ENCODE measurements at places on chromosomes 5 and 9.

- no peak for DNase-seq
These were observed 15.8 kb downstream of the ERGIC1 start for GRCh38 chr5:172849606-172850453.

GRCh38 chr9:117305454-117305853 lies 109.4 kb downstream of the ASTN2 start:
- no peak for DNase-seq

- no peak for DNase-seq
These were observed 21.1 kb upstream of the IL9 start for GRCh38 chr5:135916638-135917263.

DNA sequence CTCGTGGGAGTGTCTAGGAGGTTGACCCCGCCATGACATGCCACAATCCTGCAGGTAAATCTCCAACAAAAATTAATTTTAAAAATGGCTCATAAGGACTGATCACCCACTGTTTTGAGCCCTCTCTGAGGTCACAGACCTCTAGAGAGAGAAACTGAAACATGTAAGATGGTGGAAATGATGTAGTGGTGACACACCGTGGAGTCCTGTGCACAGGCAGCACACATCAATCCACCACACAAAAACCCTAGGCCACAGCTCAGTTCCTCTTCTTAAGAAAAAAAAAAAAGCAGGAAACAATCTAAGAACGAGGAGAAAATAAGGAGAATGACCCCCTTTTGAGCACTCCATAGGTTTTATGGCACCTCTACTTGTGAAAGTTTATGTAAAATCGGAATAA lies 93.8 kb upstream of the FAM120A start:
- no peak for DNase-seq

DNA sequence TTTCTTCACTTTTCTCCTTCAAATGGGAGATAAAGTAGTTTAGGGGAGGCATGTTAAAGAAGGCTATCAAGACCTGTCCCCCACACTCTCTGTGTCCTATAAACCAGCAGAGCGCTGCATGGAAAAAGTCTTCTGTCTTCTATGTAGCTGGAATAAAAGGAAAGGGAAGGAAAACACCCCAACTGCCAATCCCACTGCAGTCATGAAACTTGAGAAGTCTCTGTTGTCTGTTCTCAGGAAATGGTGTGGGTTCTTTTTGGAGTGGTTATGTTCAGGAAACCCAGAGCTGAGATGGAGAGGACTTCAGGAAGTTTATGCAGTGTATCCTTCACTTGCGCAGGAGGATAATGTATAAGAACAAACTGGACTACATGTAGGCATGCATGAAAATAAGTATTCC lies 274.3 kb downstream of the GAS1 start:
- DNase-seq: no peak

DNA sequence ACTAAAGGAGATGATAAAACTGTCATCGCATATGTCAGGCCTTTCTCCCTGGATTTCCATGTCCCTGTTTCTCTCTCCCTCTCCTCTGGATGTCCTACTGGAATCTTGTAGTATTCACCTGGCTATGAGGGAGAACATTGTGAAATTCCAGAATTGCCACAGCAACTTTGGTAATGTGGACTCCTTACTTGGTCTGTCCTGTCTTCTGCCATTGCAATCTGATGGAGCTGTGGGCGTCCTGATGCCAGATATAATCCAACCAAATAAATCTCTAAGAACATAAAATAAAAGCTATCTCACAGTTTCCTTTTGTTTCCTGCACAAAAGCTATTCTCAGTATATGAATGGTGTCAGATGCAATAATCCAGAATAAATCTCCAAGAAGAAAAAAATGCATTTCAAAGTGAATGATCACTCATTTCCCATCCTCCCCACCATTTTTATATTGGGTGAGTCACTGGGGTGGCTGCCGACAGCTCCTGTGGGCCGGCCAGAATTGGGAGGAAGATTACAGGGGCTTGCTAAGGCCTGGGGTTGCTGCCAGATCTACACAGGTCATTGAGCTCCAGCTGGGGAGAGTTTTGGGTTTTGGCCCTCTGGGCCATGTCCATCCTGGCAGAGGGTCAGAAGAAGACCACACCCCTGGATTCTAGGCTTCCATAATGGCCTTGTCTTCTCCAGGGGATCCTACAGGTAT lies 160.7 kb upstream of the PITX1 start:
- no peak for DNase-seq

GRCh38 chr9:117247266-117247665 lies 167.6 kb downstream of the ASTN2 start:
- no peak for DNase-seq

GRCh38 chr9:93464395-93464794 lies 11.0 kb upstream of the FAM120AOS start:
- no peak for DNase-seq

DNA sequence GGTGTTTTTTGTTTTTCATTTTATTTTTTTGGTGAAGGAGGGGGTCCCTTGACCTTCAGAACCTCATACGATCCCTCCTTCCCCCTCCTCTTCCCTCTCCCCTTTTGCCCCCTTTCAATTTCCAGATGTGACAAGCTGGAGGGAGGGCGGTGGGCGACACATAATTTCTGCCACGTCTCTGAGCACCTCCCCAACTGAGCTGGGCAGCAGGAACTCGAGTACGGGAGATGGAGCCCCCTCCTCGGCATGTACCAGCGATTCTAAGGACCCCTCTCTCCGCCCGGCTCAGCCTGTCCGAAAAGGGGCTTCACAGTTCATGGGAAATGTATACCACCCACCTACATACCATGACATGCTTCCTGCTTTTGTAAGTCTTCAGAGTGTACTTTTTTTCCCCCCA lies 52.4 kb downstream of the PRRC2B start:
- no peak for DNase-seq

DNA sequence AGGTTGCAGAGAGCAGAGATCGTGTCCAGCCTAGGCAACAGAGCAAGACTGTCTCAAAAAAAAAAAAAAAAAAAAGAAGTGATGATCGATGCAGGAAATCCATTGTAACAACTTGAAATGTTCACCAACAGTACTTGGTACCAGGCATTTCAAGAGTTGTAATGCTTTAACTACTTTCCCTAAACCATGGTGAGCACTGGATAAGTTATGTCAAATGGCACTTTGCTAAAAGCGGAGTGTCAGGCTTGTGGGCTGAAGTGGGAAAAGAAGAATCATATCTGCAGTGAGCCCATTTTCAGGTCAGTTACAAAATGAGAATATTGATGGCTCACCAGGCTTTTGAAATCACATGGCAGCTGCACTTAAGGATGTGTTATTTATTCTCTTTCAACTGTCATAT lies 202.2 kb downstream of the RFK start:
- DNase-seq: no peak

GRCh38 chr9:116986015-116986414 lies 298.9 kb downstream of the TRIM32 start:
- no peak for DNase-seq

DNA sequence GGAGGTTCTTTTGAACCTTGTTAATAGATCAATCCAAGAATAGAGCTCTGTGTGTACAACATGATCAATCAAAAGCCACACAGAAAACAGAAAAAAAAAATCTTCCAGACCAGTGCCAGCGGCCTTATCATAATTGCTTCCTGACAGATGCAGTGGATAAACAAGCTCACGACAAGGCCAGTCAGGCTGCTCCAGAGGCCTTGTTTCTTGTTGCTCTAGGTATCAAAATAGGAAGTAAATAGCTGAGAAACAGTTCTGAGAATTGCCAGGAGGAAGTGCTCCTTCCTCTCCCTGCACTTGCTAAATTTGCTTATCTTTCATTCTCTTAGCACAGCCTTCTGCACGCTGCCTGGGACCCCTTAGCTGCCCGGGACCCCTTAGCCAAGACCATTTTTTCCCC lies 199.0 kb upstream of the TARS1 start:
- no peak for DNase-seq

DNA sequence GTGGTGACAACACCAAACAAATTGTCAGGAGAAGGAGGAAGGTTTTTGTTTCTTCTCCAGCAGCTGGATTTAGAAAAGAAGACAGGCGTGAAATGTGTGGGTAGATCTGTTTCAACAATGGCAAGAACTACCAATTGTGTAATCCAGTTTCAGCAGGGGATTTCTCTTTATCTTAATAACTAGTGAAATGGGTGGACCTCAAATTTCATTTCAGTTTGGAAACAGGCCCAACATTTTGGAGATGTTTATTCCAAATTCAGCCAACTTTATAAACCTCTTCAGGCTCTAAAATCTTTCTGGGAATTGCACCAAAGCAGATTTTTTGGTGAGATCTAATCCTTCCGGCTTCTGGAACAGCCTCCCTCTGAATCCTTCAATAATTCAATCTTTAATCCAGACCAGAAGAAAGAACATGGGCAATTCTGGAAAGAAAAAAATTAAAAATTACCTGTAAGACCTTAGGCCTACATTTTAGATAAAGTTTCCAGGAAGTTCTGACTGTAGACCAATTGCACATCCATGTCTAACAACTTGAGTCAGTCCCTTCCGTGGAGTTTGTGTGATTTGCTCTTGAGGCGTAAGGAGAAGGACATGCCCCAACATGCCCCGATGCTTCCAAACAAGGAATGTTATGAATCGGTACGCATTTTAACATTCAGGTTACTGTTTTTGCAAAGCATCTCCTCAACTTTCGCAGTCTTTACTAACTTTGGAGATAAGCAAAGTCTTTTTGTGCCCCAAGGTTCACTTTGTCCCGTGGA lies 423.6 kb downstream of the IRX1 start:
- no peak for DNase-seq

DNA sequence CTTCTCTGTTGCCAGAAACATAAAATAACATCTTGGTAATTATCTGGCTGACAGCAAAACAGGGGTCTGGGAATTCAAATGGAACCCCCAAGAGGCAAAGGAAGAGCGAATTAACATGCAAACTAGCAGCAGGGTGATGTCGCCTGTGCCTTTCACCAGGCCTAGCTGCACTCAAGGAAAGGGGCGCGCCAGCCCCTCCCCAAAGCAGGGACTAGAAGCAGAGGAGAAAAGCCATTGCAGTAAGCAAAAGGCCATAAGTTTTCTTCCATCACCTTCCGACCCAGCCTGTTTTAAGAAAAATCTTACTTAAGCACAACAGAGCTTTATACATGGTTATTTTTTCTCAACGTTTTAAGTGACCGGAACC lies 539 bp downstream of the POC5 start:
- DNase-seq: no peak

- DNase-seq: no peak
These were observed 121.4 kb upstream of the TMEM161B start for GRCh38 chr5:88390096-88390441.

GRCh38 chr9:123696476-123696875 lies 233.4 kb downstream of the DENND1A start:
- no peak for DNase-seq

DNA sequence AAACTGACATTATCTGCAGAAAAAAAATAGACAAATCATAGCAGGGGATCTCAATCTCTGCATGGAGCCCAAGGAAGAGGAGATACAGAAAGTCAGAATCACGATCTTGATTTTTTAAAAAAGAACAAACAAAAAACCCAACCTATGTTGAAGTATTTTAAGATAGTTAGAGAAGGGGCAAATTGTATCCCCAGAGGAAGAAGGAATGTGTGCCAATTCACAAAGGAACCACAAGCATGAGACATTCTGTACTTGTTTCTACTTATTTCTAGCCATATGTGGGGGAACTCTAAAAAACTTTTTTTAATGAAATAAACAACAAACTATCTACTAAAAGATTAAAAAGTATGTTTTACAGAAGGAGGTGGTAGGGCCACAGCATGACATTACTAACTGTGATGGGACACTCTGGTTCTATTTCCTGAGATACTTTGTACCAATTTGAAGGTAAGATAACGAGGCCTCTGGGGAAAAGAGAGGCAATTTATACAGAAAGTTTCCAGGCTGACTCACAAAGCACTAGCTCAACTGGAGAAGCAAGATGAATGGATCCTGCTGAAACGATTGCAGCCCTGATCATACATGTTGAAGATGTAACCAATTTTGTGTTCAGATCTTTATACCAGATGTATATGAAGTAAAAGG lies 22.5 kb downstream of the RANBP3L start:
- no peak for DNase-seq

DNA sequence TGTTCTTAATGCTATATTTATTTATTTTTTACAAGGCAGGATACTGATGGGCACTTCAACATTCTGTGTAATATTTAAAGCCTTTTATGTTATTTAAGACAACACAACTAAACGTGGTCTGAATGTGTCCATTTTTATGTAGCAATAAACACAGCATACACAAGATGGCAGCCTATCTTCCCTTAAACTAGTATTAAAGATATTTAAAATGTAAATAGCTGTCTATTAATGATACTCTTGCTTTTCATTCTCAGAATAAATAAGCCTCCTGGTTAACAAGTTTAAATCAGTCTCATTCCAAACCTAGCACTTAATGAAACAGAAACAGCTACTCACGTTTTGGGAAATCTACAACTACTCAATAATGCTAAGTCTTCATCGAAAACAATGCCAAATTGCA lies 315.7 kb downstream of the MCTP1 start:
- DNase-seq: no peak

DNA sequence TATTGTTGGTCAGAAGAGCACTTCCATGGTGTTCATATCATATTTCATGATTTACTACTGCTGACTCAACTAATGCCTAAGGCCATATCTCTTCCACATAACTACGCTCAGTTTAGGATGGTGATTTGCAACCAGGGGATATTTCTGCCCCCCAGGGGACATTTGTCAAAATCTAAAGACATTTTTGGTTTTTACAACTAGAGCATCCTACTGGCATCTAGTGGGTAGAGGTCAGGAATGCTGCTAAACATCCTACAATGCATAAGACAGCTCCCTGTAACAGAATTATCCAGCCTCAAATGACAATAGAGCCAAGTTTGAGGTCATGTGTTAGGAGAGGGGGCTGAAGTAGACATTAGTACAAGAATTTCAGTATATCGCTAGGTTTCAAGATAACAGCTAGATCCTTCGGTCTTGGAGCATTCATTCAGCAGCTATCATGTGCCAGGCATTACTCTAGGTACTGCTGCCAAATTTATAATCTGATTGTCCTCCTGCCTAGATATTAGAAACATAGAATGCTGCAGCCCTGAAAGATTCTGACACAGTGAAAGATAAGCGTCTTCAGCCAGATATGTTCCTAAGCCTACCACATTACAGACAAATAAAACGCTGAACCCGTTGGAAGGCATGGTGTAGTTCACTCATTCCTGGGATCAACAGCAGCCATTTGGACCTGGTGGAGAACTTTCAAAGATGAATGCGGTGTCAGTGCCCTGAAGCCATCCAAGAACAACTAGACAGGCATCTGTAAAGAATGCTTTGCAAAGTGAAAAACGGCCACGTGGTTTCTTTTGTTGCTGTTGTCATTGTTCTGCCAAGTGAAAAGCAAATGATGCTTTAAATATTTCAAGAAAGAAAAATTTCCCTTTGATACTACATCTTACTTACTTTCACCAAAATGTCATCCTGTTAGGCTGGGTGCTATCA lies 55.5 kb upstream of the FST start:
- DNase-seq: no peak

DNA sequence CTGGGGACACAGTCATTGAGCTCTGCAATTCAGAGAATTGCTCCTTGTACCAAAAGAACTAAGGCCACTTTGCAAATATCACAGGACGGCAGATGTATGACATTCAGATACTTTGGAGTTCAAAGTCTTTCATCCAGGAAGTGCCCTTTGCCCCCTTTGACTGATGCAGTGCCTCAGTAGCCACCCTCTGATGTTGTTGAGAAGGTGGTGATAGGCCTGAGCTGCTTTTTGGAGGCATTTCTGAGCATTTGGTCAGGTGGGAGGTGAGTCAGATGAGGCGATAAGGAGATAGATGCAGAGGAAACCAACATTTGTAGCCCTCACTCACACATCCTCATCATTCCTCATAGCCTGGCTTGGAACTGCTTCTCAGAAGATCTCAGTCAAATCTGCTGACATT lies 63.4 kb downstream of the ANGPTL2 start:
- DNase-seq: no peak

Measured in CD4-positive, alpha-beta T cell treated with Interleukin-1 beta for 1 hour (primary cell).